ENCODE measurements at places on chromosomes 11 and 22. TPM values are rescaled to one million over a fixed set of nuclear protein-coding genes. Genes with fewer than 3 reads are reported as not detected.

The AGBL2 gene
- total RNA-seq, result 6.0 TPM

The SPON1 gene
- 40.1 TPM for total RNA-seq

DNA sequence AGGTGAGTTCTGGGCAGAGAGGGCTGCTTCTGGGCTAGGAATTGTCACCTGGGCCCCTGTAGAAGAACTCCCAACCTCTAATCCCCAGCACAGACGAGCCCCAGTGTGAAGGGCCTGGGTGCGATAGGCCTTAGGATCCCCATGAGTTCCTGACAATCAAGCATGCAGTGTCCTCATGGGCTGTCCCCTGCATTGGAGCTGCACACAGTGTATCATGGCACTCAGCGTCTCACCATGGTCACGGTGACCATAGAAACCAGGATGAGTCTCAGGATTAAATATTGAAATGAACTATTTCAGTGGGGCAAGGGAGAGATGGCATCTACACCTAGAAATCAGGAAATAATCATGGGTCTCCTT lies 292 bp downstream of the SCGB2A1 start:
- H3K27ac ChIP-seq, result no peak overlapping the region
- H3K27me3 ChIP-seq, result no peaks in the 10 kb centered on the region
- DNase-seq, result no peak
- H3K4me1 ChIP-seq, result peaks cover 7% of the 10 kb centered on the region
- no peaks in the 10 kb centered on the region for H3K36me3 ChIP-seq
- no peak overlapping the region for H3K4me3 ChIP-seq

The TUBA8 gene
- total RNA-seq, result 1.3 TPM

DNA sequence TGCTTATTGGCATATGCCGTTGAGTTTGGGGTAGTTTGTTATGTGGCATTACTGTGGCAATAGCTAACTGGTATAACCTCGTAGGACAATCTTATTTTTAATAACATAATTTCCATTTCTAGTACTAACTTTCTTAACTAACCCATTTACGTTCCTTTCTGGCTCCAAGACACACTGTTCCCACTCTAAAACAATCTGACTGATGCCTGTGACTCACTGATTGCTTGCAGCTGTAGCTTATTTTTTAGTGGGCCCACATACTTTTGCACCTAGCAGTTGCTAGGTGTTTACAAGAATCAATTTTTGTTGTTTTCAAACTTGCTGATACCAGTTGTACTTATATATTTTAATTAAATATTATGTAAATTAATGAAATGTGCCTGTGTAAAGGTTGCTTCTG lies 52.2 kb downstream of the FAT3 start:
- H3K36me3 ChIP-seq, result no peaks in the 10 kb centered on the region
- DNase-seq, result no peak
- no peak overlapping the region for H3K27ac ChIP-seq
- H3K27me3 ChIP-seq, result no peaks in the 10 kb centered on the region
- H3K4me1 ChIP-seq, result no peaks in the 10 kb centered on the region

The LRP4 gene
- total RNA-seq, result 6.6 TPM

GRCh38 chr11:13962562-13963168 lies at the start of gene SPON1:
TSS of gene SPON1 (plus strand) at chr11:13962723. CDS start at chr11:13962905, 182 bp downstream.
- peak within 1 kb of the TSS; percentile 58 for H3K4me3 ChIP-seq
- H3K27ac ChIP-seq, result peak within 1 kb of the TSS; percentile 74
- peaks cover 10% of the 10 kb centered on the region for H3K4me1 ChIP-seq
- peaks cover 45% of the 10 kb centered on the region for H3K27me3 ChIP-seq
- H3K36me3 ChIP-seq, result no peaks in the 10 kb centered on the region

The SPDYC gene
- total RNA-seq, result not detected

The GSTT2B gene
- 7.3 TPM for total RNA-seq

The OR5P2 gene
- total RNA-seq, result 2.2 TPM

DNA sequence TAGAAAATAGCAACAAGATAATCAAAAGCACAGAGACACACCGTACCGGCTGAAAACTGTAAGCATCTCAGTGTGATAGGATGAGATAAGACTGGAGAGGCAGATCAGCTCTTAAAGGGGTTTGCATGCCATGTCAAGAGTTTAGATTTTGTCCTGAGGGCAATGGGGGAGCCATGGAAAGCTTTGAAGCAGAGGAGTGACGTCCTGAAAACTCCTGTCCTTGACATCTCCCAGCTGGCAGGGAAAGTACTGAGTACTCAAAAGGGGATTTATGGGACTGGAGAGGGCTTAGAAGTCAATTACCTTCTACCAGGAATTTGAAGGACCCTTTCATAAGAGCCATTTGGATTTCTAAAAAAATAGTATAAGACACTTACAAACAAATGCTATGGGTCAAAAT lies 420.5 kb upstream of the NARS2 start:
- no peak overlapping the region for H3K4me3 ChIP-seq
- DNase-seq, result no peak
- no peak overlapping the region for H3K27ac ChIP-seq
- no peaks in the 10 kb centered on the region for H3K4me1 ChIP-seq

All from lower lobe of right lung (tissue), 2 donors.